ENCODE measurements at places on chromosomes 6 and 20. TPM values are rescaled to one million over a fixed set of nuclear protein-coding genes. Genes with fewer than 3 reads are reported as not detected.

GRCh38 chr6:130381459-130382380 lies 15.9 kb downstream of the TMEM200A start:
- H3K4me1 ChIP-seq: no peaks in the 10 kb centered on the region
- no peaks in the 10 kb centered on the region for H3K27me3 ChIP-seq
- no peak for DNase-seq

Gene GTSF1L
- not detected for total RNA-seq

DNA sequence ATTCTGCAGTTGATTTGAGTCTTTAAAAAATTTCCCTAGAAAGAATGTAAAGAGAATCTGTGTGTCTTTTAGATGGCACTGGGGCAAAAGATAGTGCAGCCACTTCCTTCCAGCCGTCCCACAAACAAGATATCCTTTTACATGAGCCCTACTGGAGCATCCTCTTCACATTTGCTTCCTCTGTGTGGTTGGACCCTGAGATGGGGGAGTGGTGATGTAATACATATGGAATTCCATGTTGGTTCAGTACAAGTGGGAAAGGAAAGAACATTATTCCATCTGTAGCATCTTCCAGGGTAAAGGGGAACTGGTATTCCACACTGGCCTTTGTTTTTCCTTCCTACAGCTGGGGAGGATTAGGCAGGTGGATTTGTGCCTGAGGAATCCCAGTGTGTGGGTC lies 78.9 kb upstream of the ISM1 start:
- DNase-seq: no peak
- no peak overlapping the region for H3K27ac ChIP-seq

DNA sequence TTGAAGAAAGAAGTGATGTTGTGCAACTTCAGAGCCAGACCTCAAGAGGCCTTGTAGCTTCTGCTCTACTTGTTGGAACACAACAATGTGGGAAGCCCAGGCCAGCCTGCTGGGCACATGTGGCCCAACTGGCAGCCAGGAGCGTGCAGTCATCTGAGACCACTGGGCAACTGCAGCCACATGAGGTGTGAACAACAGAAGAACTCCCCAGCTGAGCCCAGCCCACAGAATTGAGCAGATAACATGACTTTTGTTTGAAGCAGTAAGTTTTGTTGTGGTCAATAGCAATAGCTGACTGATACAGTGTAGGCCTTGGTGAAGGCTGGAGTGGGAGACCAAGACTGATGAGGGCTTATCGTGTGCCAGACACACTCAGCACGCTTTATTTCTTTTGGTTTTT lies 8.6 kb upstream of the ADAM33 start:
- H3K36me3 ChIP-seq: no peaks in the 10 kb centered on the region
- no peaks in the 10 kb centered on the region for H3K4me1 ChIP-seq
- H3K4me3 ChIP-seq: no peak overlapping the region

DNA sequence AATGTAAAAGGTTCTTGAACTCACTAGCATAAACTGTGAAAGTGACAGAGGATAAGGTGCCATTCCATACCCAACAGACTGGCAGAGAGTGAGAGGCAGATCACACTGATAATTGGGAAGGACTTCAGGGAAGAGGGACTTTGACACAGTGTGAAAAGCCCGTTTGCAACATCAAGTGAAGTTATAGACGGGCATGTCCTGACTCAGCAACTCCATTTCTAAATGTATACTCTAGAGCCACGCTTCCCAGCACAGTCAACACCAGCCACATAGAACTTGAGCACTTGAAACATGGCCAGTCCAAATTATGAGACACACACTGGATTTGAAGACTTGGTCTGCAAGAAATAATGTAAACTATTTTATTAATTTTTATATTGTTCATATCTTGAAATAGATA lies 45.9 kb upstream of the XRN2 start:
- no peaks in the 10 kb centered on the region for H3K36me3 ChIP-seq
- no peaks in the 10 kb centered on the region for H3K4me1 ChIP-seq
- H3K27me3 ChIP-seq: peaks cover 6% of the 10 kb centered on the region
- H3K27ac ChIP-seq: no peak overlapping the region

DNA sequence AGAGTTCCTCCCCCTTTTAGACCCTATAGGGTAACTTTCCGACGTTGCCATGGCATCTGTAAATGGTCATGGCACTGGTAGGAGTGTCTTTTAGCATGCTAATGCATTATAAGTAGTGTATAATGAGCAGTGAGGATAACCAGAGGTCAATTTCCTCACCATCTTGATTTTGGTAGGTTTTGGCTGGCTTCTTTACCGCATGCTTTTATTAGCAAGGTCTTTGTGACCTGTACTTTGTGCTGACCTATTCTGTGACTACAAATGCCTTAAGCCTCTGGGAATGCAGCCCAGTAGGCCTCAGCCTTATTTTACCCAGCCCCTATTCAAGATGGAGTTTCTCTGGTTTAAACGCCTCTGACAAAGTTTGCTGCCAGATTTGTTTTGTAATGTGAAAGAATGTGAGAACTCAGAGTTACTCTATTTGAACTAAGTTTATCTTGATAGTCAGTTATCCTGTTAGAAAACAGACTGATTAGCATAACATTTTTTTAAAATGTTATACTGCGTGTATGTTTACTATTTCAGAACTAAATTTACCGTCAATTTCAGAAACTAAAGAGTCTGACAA lies 111.3 kb upstream of the PRSS16 start:
- peaks cover 13% of the 10 kb centered on the region for H3K4me1 ChIP-seq
- no peak for DNase-seq
- H3K4me3 ChIP-seq: no peak overlapping the region
- no peaks in the 10 kb centered on the region for H3K27me3 ChIP-seq

DNA sequence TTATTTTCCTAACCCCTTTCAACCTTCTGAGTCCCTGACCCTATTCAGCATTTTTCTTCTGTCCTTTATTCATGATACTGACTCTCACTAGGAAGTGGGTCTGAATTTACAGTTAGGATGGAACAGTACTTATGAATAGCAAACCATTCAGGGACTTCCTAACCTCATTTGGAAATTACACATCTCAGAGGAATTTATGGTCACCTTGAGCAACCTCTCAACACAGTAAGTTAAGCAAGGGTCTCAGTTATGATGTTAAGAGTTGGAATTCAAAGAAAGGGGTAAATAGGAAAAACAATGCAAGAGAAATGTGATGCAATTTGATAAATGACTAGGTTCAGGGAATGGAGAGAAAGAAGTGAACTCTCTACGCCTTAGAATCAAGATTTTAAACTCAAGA lies 97.3 kb downstream of the GPR6 start:
- DNase-seq: no peak
- H3K27ac ChIP-seq: no peak overlapping the region
- H3K4me1 ChIP-seq: peaks cover 11% of the 10 kb centered on the region

Gene OTOR
- total RNA-seq: not detected

GRCh38 chr20:44056010-44056698 lies 130.8 kb downstream of the JPH2 start:
- no peak overlapping the region for H3K27ac ChIP-seq
- H3K4me3 ChIP-seq: no peak overlapping the region
- no peaks in the 10 kb centered on the region for H3K4me1 ChIP-seq

Gene AHCY
- 247 TPM for total RNA-seq

Gene ATP6V1G2
- total RNA-seq: 1.8 TPM

Gene ZKSCAN8
- 27.2 TPM for total RNA-seq

All from PC-9 (cell line).